CD4-positive, alpha-beta T cell treated with Interleukin-10 for 1 hour (primary cell): ENCODE measurements at places on chromosomes 5 and 9.

DNA sequence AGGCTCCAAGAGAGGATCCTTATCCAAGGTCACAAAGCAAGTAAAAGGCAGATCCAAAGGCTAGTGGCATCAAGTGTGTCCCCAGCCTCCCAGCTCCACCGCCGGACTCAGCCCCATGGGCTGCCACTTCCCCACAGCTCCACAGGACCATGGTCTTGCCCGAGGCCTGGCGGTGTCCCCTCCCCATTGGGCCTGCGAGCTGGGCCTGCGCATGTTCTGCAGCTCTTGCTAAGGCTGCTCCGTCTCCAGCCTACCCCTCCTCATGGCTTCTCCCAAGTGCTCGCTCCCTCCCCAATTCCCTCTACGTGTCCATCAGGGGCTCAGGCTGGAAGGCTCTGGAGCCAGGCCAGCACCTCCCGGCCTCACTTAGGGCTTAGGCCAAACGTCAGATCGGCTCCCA lies 29.4 kb downstream of the DBH start:
- no peak for DNase-seq

- no peak for DNase-seq
These were observed 104.9 kb downstream of the SYK start for GRCh38 chr9:90906316-90907055.

DNA sequence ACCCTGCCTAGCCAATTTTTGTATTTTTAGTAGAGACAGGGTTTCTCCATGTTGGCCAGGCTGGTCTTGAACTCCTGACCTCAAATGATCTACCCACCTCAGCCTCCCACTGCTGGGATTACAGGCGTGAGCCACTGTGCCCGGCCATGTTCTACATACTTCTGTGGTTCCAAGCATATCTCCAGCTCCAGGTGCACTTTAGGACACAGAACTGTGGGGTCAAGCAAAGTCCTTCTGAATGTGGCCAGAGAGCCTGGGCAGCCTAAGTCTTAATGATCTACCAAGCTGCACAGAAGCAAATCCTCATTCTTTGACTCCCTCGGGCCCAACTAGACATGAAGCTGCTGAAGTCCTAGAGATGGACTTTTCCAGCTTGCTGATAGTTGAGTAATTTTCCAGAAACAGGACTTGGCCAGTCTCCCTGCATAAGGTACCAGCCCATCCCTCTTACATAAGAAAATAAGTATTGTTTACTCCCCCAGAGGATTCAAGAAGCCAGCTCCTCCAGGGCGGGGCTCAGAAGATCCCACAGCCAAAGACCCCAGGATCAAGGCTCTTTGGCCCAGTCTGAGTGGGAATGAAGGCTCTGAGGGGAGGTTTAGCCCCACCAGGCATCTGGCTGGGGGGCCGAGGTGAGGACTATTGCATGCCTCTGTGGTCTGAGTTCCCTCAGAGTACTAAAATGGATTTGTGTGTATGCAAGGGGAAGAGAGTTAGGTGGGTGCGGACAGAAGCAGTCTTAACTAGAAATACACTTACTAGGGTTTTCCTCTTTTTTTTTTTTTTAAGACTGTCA lies 8.7 kb downstream of the CLTB start:
- DNase-seq: no peak

DNA sequence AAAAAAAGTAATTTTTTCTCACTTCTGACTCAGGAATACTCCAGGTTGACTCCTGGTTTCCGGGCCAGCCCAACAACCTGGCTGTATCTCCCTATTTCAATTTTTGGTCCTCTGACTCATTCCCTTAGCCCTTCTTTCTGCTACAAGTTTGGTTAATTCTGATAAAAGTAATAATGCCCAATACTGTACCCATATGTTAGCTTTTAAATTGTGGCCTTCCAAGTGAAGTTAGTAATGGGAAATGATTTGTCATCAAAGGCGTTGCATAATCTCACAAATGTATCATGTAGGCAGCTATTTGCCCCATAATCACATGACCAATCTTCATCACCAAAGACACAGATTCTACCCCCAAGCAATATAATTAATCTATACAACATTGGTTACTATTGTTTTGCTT lies 31.1 kb upstream of the BNC2 start:
- no peak for DNase-seq

GRCh38 chr5:159777049-159777660 lies 139.1 kb upstream of the ADRA1B start:
- DNase-seq: no peak

DNA sequence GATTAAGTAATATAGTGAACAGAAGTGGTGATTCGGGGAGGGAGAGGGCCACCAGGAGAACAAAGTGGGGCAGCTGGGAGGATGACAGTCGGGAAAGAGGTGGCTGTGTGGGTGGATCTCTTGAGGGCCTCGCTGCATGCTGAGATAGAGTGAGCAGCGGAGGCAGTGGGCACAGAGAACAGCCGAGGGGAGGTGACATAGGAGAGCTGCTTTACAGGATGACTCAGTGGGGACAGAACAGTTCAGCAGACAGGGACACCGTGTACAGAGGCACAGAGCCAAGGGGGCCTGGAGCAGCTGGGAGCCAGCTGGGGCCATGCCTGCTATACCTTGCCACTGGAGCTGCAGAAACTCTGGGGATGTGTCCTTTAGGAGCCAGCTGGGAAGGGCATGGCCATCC lies 273.9 kb downstream of the GADD45G start:
- no peak for DNase-seq

DNA sequence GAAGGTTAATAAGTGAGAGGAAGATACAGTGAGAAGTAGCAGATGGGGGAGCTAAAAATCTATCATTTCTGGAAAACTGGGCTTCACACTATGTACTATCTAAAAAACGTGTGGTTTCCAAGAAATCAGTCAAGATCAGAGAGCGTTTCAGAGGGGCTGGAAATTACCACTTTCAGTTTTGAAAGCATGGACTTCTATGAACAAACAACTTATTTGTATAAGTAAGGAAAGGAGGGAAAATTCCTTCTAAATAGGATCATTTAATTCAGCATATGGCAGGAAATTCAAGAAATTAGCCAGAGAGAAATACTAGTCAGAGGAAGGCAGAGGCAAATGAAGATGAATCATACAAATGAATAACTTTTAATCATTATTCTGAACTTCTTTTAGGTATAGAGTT lies 11.3 kb downstream of the TNC start:
- no peak for DNase-seq

- DNase-seq: no peak
These were observed 472.0 kb downstream of the NFIB start for GRCh38 chr9:13841746-13842462.

- no peak for DNase-seq
These were observed 321.1 kb downstream of the ARHGEF28 start for GRCh38 chr5:73946919-73947602.

DNA sequence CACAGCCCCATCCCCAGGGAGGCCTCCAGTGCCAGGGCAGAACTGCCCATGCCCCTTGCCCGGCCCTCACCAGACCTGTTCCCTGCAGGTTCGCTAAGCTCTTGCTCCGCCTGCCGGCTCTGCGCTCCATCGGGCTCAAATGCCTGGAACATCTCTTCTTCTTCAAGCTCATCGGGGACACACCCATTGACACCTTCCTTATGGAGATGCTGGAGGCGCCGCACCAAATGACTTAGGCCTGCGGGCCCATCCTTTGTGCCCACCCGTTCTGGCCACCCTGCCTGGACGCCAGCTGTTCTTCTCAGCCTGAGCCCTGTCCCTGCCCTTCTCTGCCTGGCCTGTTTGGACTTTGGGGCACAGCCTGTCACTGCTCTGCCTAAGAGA lies 110.1 kb downstream of the RXRA start:
- no peak for DNase-seq

DNA sequence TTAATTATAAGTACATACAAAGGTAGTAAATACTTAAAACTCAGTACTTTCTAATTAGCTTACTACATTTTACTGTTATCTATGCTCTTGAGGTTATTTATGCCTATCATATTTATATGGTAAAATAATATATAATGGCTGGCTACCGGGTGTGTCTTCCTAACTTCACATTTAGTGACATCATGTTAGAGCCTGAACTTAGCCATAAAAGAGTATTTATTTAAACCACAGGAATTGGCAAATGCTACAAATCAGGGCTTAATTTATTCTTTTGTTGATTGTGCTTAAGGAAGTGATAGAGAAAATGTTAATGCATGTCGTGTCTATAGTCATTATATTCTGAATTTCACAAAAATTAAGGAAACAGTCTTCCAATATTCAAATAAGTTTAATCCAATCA lies 73.1 kb downstream of the NDUFAF2 start:
- DNase-seq: no peak

DNA sequence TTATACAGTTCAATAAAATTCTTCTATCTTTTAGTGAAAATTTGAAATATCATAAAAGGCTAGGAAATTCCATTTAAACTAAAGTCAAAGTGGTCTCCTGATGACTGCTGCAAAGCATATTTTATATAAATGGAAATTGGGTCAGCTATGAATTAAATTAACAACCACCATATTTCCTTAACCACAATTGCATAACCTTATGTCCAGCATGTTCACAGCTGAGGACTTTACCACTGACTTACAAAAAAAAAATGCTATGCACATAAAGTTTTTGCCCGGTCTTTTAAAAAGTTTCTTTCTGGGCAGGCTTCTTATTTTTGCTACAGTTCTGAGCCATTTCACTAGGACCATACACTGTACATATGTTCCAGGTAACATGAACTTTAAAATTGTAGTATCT lies 208.6 kb upstream of the RGMB start:
- no peak for DNase-seq

- no peak for DNase-seq
These were observed 227.8 kb upstream of the TBCA start for GRCh38 chr5:78003919-78004318.

GRCh38 chr5:149445739-149446369 lies 66.8 kb upstream of the IL17B start:
- no peak for DNase-seq

DNA sequence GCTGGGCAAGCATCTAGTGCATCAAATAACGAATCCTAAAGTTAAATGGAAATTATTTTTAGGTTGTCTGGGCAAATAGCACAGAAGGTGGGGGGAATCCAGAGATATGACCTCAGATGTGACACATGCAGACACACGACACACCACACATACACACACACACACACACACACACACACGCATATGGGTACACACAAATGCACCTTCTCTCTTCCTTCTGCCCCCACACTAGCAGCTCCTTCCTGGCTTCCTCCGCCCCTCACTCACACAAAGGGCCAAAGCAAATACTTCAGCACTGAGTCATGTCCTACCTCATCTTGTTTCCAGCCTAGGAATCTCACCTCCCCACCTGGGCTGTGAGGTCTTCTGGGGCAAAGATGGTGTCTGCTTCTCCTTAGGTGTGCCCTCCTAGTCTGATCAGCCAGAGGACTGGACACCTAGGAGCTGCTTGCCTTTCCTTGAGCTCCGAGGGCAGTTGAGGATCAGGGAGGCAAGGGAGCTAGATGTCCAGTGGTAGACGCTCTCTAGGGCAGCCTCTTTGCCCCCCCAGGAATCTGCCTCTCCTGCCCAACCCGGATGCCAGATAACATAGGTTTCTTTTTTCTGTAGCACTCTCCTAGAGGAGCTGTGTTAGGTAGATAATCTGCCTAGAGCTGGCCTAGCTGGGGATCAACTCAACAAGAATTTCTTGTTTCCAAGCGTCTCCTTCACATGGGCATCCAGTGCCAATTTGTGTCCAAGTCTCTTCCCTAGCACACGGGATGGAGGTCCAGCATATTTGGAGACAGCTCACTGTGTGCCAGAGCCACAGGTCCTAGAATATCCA lies 14.3 kb upstream of the JADE2 start:
- no peak for DNase-seq

DNA sequence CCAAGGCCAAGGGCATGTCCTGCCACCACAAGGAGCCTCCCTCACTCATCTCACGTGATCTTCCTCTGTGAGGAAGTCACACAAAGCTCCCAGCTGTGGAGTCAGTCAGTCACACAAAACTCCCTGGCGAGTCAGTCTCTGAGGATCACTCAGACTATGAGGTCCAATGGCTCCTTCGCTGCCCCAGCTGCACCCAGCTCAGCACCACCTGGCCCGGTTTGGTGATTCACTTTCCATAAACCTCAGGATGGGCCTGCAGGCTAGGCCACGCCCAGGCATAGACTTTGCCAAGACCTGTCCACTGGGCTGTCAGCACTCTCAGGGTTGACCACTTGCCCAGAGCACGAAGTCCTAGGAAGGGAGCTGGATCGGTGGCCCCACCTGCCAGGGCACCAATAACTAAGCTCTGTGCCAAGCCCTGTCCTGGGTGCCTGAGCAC lies 233.8 kb downstream of the HSPA4 start:
- no peak for DNase-seq

DNA sequence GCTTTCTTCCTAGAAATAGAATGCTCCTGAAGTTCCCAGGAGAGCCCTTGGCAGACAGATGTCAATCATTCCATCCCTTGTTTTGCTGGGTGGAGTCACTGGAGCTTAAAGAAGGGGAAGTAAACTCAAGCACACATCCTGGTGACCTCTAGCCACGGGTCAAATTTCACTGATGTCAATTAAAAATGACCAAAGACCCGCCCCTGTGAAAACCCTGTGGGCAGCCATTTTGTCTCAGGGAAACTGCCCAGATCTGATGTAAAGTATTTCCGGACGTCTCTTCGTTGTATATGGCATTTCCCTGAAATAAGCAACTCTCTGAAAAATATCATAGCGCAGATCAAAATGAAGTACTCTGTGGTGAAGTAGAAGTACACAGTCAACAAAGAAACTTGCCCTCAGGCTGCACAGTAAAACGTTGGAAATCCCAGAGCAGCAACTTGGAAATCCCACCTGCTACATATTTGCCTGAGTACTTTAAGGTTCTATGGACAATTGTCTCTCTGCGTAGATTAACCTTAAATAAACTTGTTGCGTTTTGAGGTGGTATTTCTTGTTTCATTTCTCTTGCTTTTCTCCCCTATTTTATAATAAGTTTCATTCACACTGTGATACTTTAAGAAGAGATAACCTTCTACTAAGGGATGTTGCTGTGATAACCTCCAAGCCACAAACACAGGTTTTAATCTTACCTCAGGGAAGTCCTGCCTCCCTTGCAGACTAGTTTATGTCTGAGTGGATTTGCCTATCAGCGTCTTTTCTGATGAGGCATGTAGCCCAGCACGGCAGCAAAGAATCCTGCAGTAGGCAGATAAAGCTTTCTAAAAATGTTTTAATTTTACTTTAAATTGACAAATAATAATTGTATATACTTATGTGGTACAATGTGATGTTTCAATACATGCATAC lies 60.9 kb upstream of the PIP5K1B start:
- DNase-seq: no peak

DNA sequence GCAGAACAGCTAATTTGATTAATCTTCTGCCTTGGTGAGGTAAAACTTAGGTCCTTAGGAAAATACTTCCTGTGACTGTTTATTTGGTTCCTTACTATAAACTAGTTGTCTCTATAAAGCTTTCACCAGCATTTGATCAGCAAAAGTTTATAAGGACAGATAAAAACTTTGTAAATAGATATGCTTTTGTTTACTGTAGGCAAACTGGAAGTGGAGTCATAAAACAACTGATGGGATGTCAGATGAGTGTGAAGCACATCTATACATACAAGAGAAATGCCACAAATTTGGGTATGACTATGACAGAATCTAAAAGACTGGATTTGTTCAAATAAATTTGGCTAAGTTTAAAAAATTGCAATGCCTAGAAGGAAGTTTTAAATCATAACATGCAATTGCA lies 5.5 kb downstream of the PTGER4 start:
- no peak for DNase-seq
